ENCODE measurements at places on chromosomes 5 and 9.

GRCh38 chr9:35952526-35953191 lies 5.3 kb downstream of the OR2S2 start:
- no peak for DNase-seq

- no peak for DNase-seq
Observed at GRCh38 chr5:56745864-56746263, 69.5 kb upstream of the MAP3K1 start.

- no peak for DNase-seq
Observed at GRCh38 chr5:38250763-38251448, 7.5 kb upstream of the EGFLAM start.

DNA sequence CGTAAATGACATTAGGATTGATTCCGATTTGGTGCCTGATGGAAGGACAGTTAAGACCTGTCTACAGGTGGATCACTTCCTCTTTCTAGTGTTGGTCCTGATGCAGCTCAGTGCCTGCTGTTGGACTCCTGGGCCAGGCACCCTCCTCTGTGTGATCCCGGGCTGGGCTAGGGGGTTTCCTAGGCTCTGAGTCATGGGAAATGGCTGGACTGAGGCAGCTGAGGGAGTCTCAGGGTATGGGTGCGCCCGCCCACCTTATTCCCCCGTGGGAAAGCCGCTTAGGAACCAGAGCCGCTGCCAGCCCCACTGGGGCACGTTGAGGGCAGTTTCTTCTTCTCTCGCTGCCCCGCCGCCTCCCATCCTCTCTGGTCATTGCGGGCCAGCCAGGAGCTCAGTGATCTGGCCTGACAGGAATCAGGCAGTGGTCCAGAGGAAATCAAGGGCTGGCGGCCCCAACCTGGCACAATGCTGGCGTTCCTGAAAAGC lies 12.9 kb downstream of the TCF7 start:
- DNase-seq: peak; percentile 58

GRCh38 chr5:62489471-62489870 lies 76.9 kb downstream of the IPO11 start:
- DNase-seq: no peak
